ENCODE measurements at places on chromosomes 5 and 9.

DNA sequence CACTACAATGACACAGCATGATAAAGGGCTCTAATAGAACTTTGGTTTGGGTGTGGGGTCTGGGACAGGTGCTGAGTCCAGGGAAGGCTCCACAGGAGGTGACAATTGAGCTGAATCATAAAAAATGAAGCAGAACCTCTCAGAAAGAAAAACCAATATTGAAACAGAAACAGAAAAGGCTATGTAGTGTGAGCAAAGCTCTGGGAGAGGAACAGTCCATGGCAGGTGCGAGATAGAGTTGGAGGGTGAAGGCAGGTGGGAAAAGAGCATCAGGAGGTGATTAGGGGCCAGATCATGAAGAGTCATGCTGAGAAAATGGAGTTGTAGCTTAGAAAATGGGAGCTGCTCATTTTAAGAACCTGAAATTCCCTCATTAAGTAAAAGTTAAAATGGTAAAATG, 164.9 kb downstream of the KCTD16 start:
- no peak for DNase-seq

- DNase-seq: no peak
Measured at GRCh38 chr5:173326501-173326960, 1.7 kb downstream of the STC2 start.

DNA sequence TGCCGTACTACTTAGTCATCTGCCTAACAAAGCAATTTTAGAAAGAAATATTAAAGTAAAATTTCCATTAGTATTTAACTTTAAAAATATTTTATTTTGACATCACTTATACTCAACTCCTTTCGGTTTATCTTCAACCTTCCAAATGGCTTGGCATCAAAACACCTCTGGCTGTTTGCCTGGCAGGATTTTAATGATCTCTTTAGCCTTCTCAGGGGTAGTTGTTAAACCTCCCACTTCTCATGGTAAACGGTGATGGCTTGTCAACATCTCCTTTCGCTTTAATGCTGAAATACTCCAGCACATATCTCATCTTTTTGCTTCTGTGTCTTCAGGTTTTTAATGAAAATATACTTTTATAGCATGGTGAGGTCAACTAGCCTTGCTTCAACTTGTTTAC, 747.1 kb downstream of the CETN3 start:
- no peak for DNase-seq

DNA sequence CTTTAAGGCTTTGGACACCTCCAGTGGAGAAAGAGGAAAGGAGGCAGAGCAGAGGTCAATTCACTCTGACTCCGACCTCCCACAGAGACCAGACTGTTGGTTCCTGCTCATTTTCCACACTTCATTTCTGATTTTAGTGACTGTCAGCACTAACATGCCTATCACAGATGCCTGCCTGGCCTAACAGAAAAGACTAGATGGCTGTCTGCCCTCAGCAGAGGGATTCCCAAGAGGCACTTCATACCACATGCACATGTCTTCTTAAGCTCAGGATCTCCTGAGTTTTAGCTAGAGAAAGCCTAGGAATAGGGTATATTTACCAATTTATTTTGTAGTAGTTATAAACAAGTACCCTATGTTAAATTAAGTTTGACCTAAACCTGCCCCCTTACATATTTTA, 336.0 kb downstream of the ENC1 start:
- no peak for DNase-seq

DNA sequence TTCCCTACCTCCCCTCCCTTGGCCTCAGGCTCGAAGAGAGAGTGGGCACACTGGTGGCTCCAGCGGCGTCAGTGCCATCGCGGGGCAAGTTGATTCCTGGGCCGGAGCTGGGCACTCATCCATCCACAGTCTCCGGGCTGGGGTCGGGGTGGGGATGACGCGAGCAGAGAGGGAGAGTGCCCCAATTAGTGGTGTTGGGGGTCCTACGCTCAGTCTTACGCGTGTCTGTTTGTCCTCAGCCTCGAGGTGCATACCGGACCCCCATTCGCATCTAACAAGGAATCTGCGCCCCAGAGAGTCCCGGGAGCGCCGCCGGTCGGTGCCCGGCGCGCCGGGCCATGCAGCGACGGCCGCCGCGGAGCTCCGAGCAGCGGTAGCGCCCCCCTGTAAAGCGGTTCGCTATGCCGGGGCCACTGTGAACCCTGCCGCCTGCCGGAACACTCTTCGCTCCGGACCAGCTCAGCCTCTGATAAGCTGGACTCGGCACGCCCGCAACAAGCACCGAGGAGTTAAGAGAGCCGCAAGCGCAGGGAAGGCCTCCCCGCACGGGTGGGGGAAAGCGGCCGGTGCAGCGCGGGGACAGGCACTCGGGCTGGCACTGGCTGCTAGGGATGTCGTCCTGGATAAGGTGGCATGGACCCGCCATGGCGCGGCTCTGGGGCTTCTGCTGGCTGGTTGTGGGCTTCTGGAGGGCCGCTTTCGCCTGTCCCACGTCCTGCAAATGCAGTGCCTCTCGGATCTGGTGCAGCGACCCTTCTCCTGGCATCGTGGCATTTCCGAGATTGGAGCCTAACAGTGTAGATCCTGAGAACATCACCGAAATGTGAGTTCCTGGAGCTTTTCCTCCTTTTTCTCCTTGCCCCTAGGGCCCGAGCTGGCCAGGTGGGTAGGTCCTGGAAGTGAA, 861 bp downstream of the NTRK2 start:
- DNase-seq: no peak

GRCh38 chr5:368183-369084, 46.9 kb downstream of the AHRR start:
- no peak for DNase-seq

- no peak for DNase-seq
Measured at GRCh38 chr9:8062459-8062858, 262.9 kb upstream of the DMAC1 start.

- no peak for DNase-seq
Measured at GRCh38 chr5:123265551-123265950, 157.7 kb downstream of the CEP120 start.

DNA sequence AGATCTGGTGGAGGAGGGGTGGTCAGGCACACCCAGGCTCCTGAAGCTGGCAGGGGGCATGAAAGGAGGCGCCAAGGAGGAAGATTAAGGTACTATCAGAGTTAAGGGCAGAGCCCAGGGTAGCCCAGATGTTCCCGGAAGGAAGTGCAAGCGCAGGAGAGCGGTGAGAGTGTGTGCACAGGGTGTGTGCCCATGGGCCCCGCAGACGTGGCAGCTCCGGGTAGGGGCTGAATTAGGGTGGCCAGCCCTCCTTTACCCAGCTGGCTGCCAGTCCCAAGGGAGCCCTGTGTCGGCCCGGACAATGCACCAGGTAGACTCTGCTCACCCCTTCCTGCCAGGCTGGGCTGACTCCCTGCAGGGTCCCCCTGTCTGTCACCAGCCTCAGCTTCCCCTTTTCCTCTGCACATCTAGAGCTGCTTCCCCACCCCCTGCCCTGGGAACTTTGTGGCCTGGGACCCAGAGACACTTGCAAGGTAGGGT, at the start of gene SMIM33:
Gene SMIM33, plus strand, starts transcription at position 184 of the 480 bp plus-strand sequence. Its CDS starts 118 bp downstream, at position 302.
- DNase-seq: no peak

- DNase-seq: no peak
Measured at GRCh38 chr9:121598167-121598964, 53.1 kb upstream of the DAB2IP start.

- no peak for DNase-seq
Measured at GRCh38 chr5:151255621-151256286, 2.8 kb downstream of the GM2A start.
